ENCODE measurements at places on chromosomes 2 and 18.

GRCh38 chr2:107325981-107326786 is 440.2 kb upstream of the ST6GAL2 start:
- DNase-seq = no peak

- DNase-seq = peak; percentile 94
These were observed 48.7 kb upstream of the NBEAL1 start for GRCh38 chr2:202965810-202966460.

GRCh38 chr18:933082-933481 is 28.4 kb downstream of the ADCYAP1 start:
- no peak for DNase-seq

DNA sequence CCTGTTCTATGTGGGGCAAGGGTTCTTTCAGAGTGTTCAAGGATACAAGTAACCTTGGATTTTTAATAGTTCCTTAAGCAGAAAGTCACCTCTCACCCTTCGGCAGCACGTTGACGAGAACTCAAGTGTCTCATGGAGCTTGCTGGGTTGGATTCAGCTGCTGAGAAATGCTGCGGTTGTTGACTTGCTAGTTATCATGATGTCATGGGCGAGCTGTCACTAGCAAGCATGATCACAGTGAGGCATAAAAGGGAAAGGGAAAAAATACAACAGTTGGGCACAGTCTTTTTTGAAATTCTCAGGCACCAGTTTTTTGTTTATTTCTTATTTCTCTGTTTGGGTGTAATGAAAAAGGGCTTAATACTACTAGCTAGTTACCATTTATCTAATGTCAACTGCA is 53.2 kb downstream of the ADCYAP1 start:
- no peak for DNase-seq

- DNase-seq = no peak
These were observed 44.1 kb downstream of the MTCL1 start for GRCh38 chr18:8749492-8749891.

- DNase-seq = peak; percentile 74
These were observed 308.3 kb upstream of the SLC8A1 start for GRCh38 chr2:40760071-40760666.

DNA sequence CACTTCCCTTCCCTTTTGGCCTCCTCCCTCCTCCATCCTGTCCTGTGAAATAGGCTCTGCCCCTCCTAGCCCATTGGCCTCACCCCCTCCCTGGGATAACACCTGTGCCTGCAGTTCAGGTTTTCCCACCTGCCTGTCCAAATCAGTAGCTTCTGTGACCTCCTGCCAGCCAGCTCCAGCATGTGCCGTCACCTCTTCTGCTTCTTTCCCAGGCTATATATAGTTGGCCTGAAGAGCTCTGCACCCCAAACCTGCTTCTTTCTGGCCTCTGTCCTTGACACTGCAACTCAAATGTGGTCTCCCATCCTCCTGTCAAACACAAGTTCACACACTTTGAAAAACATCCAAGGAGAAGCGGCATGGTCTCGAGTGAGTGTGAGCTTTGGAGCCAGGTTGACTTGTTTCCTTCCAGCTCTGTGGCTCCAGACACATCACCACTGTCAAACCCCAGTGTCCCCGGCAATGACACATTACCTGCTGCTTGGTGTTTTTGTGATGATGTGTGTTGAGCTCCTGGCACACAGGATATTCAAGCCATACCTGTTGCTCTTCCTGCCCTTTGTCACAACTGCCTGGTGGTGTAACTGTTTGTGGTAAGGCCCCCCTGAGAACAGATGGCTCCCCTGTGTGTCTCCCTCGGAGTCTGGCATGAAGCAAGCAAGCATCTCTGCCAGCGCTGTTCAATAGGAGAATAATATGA is 143.6 kb upstream of the DAPL1 start:
- DNase-seq = no peak

DNA sequence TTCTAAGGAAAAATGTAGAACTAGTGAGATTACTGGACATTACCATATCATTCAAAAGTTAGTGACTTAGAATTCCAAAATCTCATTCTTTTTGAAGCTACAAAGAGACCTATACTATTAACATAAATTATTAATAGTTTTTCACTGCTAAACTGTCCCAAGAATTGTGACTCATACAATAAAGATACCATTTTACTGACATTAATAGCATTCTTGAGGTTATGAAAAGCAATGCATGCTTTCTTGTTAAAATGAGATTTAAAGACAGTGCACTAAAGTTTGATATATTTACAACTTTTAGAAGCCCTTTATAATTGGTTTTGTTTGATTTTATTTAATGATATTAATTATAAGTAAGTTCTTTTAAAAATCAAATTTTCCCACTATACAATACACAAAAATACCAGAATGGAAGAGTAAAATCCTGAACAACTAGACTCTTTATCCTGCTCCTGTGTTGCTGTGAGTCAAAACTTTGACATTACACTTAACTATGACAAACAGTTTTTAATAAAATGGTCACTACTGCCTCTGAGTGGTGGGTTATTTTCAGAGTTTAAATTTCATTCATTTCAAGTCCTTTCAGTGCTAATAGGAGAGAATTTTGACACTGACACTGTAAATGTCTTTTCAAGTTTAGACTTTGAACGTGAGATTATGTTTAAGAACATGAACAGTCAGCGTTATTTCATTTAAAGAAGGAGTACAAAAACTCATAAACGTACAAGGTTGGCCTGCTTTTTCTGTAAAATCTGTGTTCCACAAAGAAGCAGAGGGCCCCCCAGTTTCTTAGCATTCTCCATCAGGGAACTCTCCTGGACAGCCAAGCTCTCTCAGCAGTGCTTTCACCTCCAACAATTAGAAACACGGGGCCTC is 54.5 kb downstream of the FAM124B start:
- no peak for DNase-seq

DNA sequence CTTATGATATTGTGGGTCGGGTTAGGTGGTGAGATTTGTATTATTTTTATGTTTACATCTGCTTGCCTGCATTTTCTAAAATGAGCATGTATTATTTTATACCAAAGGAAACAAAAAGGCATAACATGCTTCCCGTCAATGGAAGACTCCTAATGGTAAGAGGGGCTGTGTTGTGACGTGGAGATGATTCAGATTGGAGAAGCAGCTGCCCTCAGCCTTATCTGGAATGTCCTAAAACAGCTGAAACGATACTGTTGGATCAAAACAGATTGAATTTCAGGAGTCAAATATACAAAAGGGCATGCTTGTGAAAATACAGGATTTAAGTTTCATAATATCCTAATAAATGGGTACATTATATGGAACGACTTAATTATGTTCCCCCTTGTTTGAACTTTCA is 19.0 kb downstream of the DGKD start:
- DNase-seq = no peak

- no peak for DNase-seq
These were observed 166.9 kb downstream of the ETAA1 start for GRCh38 chr2:67564076-67564475.

DNA sequence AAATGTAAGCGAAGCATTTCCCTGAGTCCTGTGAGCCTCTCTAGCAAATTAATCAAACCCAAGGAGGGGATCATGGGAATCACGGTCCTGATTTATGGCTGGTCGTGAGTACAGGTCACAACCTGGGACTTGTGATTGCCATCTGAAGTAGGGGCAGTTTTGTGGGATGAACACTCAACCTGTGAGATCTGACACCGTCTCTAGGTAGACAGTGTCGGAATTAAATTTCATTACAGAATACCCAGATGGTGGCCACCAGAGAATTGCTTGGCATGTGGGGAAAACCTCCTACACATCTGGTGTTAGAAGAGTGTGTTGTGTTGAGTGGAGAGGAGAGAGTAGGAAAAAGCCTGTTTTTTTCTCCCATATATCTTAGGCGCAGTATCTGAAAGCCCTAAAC is 12.5 kb downstream of the CAPN14 start:
- DNase-seq = no peak

GRCh38 chr2:176297067-176297466 is 27.8 kb downstream of the MTX2 start:
- DNase-seq = no peak

DNA sequence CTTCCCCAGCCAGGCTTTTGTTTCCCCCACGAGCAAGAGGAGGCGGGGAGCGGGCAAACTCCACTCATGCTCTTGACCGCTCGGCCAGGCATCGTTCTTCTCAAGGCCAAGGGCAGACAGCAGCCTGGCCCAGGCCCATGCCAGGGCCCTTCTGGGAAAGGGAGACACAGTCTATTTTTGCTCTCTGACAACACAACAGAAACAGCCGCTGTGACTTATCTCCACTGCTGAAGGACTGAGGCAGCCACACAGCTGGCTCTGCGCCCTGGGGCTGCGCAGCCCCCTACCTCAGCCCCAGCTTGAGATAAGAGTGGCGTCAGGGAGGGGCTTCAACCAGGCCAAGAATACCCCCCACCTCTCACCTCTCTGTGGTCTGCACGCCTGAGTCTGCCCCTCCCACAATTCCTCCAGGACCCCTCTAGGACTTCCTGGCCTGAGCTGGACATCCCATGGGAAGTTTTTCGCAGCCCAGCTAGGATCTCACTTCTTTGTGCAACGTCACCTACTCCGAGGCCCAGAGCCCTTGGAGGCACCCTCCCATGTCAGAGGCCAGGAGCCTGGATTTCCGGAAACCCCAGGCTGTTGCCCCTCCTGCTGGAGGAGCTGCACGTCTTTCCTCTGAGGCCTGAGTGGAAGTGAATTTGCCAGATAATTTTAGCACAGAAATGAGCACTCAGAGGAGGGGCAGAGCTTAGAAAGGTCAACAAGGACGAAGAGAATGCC is 118.9 kb upstream of the OTOS start:
- DNase-seq = no peak

DNA sequence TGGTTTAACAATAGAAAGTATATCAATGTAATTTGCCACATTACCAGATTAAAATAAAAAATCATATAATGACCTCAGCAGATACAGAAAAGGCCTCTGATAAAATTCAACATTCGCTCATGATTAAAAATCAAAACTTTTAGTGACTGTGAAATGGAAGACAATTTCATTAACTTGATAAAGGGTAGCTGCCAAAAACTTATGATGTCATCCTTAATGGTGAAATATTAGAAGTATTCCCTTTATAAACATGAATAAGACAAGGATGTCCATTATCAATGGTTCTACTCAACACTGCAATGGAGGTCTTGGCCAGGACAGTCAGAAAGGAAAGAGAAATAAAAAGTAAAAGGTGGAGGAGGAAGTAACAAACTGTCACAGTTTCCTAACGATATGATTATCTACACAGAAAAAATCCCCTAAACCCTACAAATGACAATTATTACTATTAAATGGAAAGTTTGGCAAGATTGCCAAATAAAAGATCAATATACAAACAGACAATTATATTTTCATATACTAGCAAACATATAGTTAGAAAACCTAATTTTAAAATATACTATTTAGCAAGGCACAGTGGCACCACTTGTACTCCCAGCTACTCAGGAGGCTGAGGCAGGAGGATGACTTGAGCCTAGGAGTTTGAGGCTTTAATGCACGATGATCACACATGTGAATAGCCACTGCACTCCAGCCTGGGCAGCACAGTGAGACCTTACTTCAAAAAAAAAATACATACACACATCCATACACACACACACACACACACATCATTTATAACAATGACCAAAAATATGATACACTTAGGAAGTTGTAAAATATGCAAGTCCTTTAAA is 12.8 kb downstream of the METTL8 start:
- DNase-seq = peak; percentile 70

DNA sequence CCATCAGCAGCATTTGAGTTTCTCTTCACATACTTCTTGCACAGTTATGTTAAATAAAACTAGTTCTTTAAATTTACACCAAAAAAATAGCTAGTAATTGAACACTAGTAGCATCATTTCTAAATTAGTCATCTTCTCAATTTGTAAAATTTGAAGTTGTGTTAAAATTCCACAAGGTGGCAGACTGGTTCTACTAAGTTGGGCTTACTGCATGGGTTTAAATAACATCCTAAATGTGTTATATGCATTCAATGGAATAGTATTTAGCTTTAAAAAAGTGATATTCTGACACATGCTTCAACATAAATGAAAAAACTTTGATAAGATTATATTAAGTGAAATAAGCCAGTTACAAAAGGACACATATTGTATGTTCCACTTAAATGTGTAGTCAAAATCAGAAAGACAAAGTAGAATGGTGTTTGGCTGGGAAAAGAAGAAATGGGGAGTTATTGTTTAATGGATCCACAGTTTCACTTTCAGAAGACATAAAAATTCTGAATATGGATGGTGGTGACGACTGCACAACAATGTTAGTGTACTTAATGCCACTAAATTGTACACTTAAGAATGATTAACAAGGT is 28.7 kb upstream of the RPRD1A start:
- peak; percentile 69 for DNase-seq

DNA sequence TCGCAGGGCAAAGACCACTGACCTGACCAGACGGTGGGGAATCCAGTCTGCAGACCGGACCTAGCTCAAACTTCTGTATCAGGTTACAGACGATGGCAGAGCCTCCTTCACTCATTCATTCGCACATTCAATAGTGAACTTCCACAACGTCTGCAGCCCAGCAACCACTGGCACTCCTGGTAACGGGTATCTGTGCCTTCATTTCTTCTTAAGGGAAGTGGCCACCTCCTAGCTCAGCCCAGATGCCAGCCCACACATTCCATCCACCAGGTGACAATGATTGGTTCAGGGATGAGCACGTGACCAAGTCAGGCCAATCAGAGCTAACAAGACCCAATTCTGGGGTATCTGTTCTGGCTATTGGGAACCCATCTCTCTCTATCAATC is 15.9 kb upstream of the ARMC9 start:
- DNase-seq = peak; percentile 58

DNA sequence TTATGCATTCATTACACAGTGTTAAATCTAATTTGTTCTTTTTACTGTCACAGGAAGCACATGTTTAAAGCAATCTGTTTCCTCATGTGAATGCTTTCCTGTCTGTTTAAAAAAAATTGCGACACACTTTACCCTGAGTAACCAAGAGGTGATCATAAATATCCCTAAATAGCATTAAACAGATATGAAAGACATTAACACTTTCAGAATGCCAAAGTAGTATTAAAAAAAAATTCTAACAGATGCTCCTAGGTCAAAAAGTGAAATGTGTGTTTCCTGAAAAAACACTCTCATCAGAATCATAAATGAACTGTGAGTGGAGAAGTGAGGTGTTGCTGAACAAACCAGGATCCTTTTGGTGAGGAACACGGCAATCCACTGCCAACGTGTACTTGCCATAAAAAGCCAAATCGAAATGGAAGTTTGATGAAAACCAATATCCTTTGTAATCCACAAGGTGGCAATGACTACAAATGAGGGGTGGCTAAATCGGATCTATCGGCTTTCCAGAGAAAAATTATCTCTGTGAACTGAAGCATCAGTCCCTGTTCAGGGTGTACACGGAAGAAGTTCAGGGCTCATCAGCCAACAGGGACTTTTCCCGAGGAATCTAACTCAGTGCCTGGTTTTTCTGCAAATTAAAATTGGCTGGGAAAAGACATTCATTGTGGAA is 248.9 kb downstream of the TCF4 start:
- DNase-seq = peak; percentile 19

DNA sequence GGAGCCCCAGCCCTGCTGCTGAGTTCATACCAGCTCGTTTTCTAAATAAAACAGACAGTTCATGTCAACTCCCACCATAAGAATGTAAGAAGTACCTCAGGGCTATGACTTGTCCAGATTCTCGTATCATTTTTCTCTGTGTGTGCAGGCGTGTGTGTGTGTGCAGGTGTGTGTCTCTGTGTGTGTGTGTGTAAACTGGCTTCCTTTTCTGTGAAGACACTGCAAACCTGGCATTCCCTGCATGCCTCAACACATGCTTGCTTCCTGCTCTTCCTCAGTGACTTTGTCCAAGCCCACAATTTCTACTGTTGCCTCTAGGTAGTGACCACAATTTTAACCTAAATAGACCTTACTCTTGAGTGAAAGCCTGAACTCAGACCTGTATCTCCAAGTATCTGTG is 879.0 kb downstream of the SLC4A3 start:
- no peak for DNase-seq

GRCh38 chr18:75439348-75439747 is 11.8 kb upstream of the SMIM21 start:
- no peak for DNase-seq

- DNase-seq = peak; percentile 84
These were observed 73.5 kb upstream of the SERTAD2 start for GRCh38 chr2:64727013-64727767.
